ENCODE measurements at places on chromosomes 5 and 9.

- no peak for DNase-seq
These were observed 25.7 kb downstream of the RAPGEF1 start for GRCh38 chr9:131714161-131714646.

DNA sequence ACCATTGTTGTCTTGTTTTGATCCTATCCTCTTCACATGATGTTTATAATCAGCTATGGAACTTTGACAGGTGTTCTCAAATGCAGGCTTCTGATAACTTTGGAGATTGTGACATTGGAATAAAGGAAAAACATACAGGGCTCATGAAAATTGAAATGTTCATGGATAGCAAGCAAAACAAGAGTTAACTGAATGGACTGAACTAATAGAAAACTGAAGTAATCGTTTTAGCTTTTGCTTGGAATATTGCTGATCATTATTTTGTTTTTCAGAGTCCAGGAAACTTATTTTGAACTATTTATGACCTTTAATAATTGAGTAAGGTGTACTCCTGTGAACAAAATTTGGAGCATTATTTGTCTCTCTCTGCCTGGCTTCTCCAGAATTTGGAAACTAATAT lies 436.7 kb upstream of the CDH9 start:
- DNase-seq, result no peak

DNA sequence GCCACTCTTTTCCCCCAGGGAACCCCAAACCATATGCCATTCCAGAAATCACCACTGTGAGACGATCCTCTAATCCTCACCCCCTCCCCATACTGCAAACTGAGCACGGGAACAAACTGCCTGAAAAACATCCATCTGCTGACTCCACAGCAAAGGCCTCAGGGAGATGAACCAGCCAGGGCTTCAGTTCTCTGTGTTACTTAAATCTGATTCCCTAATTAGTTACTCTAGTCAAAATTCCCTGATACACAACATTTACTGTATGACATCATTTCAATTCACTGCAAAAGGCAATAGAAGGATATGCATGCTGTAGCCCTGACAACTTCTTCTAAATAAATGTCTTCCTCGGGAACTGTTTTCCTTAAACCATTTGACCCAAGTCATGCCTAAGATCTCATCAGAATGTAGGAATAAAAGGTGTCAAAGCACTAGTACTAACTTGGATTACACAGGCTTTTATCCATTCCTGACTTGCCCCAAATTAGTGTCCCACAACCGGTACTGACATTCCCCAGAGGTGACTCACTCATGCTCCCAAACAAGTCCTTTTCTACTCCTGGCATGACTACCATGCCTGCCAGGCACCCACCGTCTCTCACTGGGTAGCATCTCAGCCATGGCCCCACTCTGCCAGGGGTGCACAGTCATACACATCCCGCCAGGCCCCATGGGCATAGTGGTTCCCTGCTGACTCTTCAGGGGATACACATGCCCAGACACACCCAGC lies 35.0 kb downstream of the MTX3 start:
- DNase-seq, result peak; percentile 98

- no peak for DNase-seq
These were observed 58.9 kb upstream of the GRAMD2B start for GRCh38 chr5:126364206-126364902.

DNA sequence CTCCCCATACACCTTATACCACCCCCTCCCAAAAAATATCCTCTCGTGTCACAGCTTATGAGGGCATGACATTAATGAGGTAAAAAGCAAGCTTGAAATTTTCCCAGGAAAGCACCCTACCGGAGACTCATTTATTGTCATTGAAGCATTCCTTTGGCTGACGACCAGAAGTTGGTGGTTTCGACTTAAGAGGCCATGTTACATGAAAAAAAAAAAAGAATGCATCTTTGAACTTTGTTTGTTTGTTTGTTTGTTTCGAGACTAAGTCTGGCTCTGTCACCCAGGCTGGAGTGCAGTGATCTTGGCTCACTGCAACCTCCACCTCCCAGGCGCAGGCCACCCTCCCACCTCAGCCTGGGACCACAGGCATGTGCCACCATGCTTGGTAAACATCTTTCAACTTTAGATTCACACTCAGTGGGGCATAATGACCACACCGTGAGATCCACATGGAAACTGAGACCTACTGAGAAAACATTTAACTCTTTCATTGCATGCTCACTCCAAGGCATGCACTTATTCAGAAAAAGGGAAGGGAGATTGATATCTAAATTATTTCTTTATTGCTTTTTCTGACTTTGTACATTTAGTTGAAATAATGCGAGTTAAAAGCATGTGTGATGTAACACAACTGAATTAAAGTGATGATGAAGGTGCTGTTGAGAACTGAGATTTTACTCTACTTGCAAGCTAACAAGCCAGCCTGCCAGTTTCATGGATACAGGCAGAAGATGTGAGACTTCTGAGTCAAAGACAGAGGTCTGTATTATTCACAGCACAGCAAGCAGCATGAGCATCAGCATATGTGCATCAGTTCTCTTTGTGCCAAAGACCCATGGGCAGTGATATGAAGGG lies 5.1 kb upstream of the RAB14 start:
- DNase-seq, result no peak

DNA sequence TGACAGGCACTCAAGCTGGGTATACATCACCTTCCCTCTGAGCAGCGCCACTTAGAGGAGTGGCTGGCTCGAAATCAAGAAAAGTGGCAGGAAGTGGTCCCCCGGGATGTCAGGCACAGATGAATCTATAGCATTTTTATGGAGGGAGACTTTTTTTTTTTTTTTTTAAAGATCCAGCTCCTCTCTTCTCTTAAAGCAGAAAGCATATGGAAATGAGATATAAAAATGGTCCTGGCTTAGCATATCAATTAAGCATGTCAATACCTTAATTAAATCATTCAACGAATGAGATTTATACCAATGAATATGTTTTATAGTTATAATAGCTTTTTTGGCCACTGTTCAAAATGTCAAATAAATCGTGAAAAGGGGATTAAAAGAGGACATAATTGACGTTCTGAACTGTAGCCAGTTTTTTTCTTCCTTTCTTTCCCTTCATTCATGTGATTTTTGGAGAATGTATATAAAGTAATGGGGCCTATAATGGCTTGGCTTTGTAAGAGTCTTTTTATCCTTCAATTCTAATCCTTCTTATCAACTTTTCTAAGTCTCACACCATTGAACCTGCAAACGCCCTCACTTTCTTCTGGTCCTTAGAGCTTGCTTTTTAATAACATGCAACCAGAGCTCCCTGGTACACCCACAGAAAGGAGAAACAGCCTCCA lies 319.2 kb upstream of the PANK3 start:
- DNase-seq, result peak; percentile 85
